ENCODE measurements at places on chromosomes 7 and 10.

DNA sequence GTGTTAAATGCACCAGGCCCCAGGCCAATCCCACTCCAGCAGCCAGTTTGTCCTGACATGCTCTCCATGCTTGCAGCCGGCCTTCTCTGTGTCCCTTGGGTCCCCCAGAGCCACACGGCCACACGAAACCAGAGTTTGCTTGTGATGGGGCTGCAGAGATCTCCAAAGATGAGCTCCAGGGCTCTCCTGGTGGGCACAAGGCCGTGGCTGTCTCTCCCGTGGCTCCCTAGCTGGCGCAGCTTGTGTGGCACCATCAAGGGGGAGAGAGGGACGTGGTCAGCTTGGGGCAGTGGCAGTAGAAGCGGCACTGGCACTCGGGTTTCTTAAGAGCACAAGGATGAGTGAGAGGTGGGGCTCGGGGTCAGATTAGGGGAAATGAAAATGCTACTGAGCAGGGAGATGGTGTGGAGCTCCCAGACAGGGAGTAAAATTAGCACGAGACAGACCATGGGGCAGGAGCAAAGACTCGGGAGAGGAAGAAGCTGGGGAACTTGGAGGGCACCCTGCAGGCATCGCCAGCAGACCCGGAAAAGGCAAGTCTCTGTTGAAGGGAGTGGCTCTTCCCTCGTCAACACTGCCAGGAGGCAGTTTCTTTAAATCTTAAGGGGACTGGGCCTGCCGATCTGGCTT is 572.5 kb upstream of the FOXK1 start:
- no peak for DNase-seq

GRCh38 chr7:157526913-157527634 is 190.3 kb downstream of the DNAJB6 start:
- no peak for DNase-seq

DNA sequence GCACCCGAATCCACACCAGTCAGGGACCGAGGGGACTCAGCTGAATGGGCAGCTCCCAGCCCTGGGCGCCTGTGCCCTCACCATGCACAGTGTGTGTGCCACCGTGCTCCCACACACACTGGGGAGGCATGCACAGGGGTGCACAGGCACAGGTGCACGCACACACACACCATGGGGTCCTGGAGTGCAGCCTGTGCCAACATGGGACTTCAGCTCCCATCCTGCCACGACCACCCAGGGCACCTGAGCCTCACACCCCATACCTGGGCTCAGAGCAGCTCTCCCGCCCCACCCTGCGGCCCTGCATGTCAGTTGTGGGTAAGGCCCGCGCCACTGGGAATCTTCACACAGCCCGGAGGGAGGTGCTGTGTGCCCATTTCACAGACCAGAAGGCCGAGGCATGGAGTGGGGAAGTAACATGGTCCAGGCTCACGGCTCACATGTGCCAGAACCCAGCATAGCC is 8.0 kb downstream of the ELFN1 start:
- peak; percentile 24 for DNase-seq

DNA sequence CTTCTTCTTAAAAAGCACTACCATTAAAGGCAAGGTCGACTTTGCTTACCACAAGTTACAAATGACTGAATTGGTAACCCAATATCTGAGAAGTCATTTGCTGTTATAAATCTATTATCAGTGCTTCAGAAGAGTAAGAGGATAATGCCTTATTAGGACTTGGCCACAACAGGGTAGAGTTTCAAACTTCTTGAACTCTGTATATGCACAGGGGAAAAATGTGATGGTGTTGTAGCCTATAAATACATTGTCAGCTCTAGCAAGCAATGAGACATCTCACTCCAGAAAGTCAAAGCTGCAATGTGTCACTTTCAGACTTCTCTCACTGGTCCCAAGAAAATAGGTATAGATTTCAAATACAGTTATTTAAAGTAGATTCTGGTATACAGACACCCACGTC is 9.3 kb downstream of the TFEC start:
- no peak for DNase-seq

- DNase-seq = no peak
Observed at GRCh38 chr7:158138329-158138597, 449.4 kb downstream of the PTPRN2 start.

GRCh38 chr7:70456719-70457118 is 675.2 kb upstream of the GALNT17 start:
- no peak for DNase-seq

GRCh38 chr7:96310110-96310509 is 11.8 kb downstream of the SLC25A13 start:
- no peak for DNase-seq

GRCh38 chr7:138527746-138528223 is 67.7 kb downstream of the TRIM24 start:
- no peak for DNase-seq

GRCh38 chr7:29488977-29489376 is 74.7 kb upstream of the PRR15 start:
- DNase-seq = no peak

DNA sequence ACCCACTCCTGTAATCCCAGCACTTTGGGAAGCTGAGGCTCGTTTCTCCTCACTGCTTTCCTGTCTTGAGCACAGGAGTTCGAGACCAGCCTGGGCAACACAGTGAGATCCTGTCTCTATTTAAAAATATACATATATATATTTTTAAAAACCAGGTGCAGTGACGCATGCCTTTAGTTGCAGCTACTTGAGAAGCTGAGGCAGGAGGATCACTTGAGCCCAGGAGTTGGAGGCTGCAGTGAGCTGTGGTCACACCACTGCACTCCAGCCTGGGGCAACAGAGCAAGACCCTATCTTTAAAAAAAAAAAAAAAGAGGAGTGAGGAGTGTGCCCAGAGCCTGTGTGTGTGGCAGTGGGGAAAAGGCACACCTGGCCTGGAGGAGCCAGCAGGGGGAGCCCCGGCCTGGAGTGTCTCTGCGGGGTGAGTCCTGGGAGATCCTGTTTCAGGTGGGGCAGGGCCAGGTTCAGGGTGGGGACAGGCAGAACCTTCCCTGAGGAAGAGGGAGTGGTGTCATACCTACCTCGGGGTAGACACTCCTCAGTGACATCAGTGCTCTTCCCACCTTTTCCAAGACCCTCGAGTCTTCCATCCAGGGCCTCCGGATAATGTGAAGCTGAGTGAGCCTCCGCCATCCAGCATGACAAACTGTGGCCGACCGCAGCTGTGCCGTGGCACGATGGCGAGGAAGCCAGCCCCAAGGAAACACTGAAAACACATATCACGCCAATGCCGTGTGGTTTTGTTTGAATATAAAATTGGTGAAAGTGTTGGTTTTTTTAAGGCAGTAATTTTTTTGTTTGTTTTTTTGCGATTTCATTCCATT is 9.0 kb upstream of the ARPC1B start:
- DNase-seq = no peak

GRCh38 chr10:127945948-127946711 is 39.2 kb downstream of the PTPRE start:
- DNase-seq = no peak

- no peak for DNase-seq
Observed at GRCh38 chr10:94858005-94858404, 80.5 kb upstream of the CYP2C9 start.

GRCh38 chr7:80771523-80771922 is 133.1 kb downstream of the CD36 start:
- no peak for DNase-seq

DNA sequence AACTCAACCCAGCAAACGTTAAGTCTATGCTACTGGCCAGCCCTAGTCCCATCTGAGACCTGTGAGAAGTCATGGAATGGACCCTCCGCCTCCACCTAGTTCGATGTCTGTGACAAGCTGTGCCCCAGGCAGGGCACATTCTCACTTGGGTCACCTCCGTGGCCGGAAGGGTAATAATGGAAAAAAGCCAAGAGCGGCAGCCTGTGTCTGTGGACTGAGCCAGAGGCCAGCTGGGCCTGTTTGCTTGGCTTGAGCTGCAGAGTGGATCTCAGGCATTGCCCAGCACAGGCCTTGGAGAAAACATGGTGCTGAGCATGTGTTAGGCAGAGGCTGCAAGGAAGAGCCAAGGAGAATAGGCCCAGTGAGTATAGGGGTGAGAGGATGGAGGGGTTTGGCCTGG is 97.8 kb downstream of the GALNT17 start:
- no peak for DNase-seq

GRCh38 chr10:3635211-3635671 is 149.8 kb downstream of the KLF6 start:
- DNase-seq = no peak

DNA sequence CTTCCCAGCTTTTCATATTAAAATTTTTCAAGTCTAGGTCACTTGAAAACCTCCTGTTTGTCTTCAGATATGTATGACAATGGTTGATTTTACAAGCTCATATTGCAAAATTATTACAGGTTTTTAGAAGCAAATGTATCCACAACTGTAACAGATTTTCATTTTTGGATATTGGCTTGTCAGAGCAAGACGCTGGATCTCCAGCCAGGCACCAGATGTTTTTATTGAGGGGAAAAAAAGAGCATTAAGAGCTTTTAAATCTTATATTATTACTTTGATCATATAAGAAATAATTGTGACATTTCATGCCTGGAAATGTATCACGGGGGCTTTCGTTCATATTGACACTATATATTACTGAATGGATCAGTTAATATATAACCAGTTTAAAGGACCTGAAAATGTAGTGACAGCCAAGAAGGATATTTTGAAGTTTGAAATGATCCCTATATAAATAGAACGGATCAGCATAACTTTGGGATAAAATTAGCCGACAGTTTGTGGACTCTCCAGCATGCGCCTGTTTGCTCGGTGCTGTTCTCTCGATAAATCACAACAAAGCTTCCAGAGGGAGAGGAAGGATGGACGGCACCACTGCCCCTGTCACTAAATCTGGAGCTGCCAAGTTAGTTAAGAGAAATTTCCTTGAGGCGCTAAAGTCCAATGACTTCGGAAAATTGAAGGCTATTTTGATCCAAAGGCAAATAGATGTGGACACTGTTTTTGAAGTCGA is at the start of gene ASB4:
ASB4 (plus strand) TSS at position 553 of the 733 bp plus-strand sequence; CDS start at position 582, 29 bp downstream.
- DNase-seq = no peak
